ENCODE measurements at places on chromosomes 5 and 9. TPM values are rescaled to one million over a fixed set of nuclear protein-coding genes. Genes with fewer than 3 reads are reported as not detected.

MRPL41 gene
- polyA plus RNA-seq, result 28.4 TPM

DHX29 gene
- polyA plus RNA-seq, result 32.1 TPM

RNF183 gene
- polyA plus RNA-seq, result not detected

PROB1 gene
- not detected for polyA plus RNA-seq

MYOT gene
- 1.7 TPM for polyA plus RNA-seq

PITX1 gene
- polyA plus RNA-seq, result not detected

SH3TC2 gene
- polyA plus RNA-seq, result 0.59 TPM

PDCD1LG2 gene
- 0.71 TPM for polyA plus RNA-seq

CDH6 gene
- 22.3 TPM for polyA plus RNA-seq

SEMA5A gene
- 2.2 TPM for polyA plus RNA-seq

ADAMTS16 gene
- 0.20 TPM for polyA plus RNA-seq

RMRP gene
- polyA plus RNA-seq, result not detected

OR13C3 gene
- polyA plus RNA-seq, result 1.7 TPM

PDE8B gene
- polyA plus RNA-seq, result 21.6 TPM

NUTM2G gene
- polyA plus RNA-seq, result not detected

PCDH1 gene
- polyA plus RNA-seq, result 0.30 TPM

HAVCR1 gene
- polyA plus RNA-seq, result not detected

RGMB gene
- 8.9 TPM for polyA plus RNA-seq

SHISAL2B gene
- polyA plus RNA-seq, result not detected

DDX4 gene
- not detected for polyA plus RNA-seq

INSL4 gene
- polyA plus RNA-seq, result not detected

NLN gene
- 3.0 TPM for polyA plus RNA-seq

TSPAN17 gene
- polyA plus RNA-seq, result 2.6 TPM

OMD gene
- 3.0 TPM for polyA plus RNA-seq

HOMER1 gene
- 38.8 TPM for polyA plus RNA-seq

RANBP3L gene
- 4.0 TPM for polyA plus RNA-seq

SAPCD2 gene
- 0.24 TPM for polyA plus RNA-seq

NEURL1B gene
- polyA plus RNA-seq, result not detected

SOX30 gene
- 0.95 TPM for polyA plus RNA-seq

AIF1L gene
- polyA plus RNA-seq, result 2.6 TPM

PCDH12 gene
- 0.03 TPM for polyA plus RNA-seq

RABL6 gene
- 1.2 TPM for polyA plus RNA-seq

NTRK2 gene
- polyA plus RNA-seq, result 8.1 TPM

PTRH1 gene
- polyA plus RNA-seq, result 5.5 TPM

DRD1 gene
- polyA plus RNA-seq, result 10.2 TPM

AGXT2 gene
- polyA plus RNA-seq, result not detected

POLR3G gene
- 6.2 TPM for polyA plus RNA-seq

SLC22A4 gene
- polyA plus RNA-seq, result 2.4 TPM

MARCOL gene
- not detected for polyA plus RNA-seq

ANKRD55 gene
- polyA plus RNA-seq, result 1.8 TPM

MPDZ gene
- 21.8 TPM for polyA plus RNA-seq

SLC45A2 gene
- not detected for polyA plus RNA-seq

OR13C5 gene
- not detected for polyA plus RNA-seq

TMC1 gene
- polyA plus RNA-seq, result 0.87 TPM

THBS4 gene
- polyA plus RNA-seq, result 5.2 TPM

IL13 gene
- not detected for polyA plus RNA-seq

HAPLN1 gene
- polyA plus RNA-seq, result not detected

DIRAS2 gene
- polyA plus RNA-seq, result 39.4 TPM

ZNF483 gene
- polyA plus RNA-seq, result 10.0 TPM

ARL14EPL gene
- not detected for polyA plus RNA-seq

TOMM5 gene
- polyA plus RNA-seq, result 732 TPM

CDKN2B gene
- polyA plus RNA-seq, result 25.9 TPM

PCA3 gene
- polyA plus RNA-seq, result 3.6 TPM

SV2C gene
- polyA plus RNA-seq, result 53.8 TPM

CDKN2B-AS1 gene
- 2.5 TPM for polyA plus RNA-seq

SLC25A2 gene
- polyA plus RNA-seq, result not detected

GRIA1 gene
- polyA plus RNA-seq, result 86.1 TPM

OR1Q1 gene
- not detected for polyA plus RNA-seq
